ENCODE measurements at places on chromosomes 13 and 19.

DNA sequence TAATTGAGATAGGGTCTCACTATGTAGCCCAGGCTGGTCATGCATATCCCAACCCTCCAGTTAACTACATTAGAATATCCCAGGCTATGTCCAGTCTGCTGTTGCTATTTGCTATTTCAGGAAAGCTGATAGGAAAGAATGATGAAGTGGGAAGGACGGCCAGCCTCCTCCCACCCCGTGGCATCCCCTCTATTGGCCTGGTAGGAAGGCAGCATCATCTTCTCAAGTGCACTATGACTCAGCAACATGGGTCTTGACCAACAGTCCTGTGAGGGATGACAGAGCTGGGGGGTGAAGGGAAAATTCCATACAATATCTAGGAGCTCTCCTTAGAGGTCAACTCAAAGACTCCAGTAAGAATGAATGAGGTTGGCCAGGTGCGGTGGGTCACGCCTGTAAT is 48.0 kb upstream of the ABCC4 start:
- no peak for DNase-seq

- no peak for DNase-seq
Measured at GRCh38 chr13:44449999-44450821, 76.6 kb downstream of the SERP2 start.

- peak; percentile 60 for DNase-seq
Measured at GRCh38 chr19:752652-753517, 2.0 kb downstream of the MISP start.

DNA sequence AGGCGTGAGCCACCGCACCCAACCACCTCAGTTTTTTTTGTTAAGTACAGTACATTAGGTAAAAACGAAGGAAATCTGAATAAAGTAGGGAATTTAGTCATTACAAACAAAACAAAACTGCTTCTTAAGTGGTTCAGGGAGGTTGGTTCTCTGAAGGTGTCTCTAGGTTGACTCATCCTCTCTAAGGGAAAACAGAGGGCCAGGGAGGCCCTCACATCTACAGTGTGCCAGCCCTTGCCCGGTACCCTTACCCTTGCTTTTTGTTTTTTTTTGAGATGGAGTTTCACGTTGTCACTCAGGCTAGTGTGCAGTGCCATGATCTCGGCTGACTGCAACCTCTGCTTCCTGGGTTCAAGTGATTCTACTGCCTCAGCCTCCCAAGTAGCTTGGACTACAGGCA is 17.2 kb upstream of the JUND start:
- no peak for DNase-seq

- no peak for DNase-seq
Measured at GRCh38 chr13:40345149-40345514, 321.3 kb downstream of the FOXO1 start.

DNA sequence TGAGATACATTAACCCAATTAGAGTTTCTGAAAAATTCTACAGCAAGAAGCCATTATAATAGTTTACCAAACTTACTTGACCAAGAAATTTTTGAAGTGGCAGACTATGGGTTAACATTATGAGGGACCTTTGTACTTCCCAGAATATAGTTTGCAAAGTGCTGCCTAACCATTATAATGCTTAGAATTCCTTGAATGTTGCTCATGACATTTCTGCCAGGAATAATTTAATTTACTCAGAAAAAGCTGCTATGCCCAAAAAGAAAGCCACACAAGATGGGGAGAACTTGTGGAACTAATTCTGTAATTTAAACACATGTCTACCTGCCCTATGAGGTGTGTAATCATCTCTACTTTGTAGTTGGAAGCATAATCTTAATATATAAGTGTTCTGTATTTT is 58.1 kb upstream of the MYCBP2 start:
- DNase-seq = no peak

GRCh38 chr13:46866150-46866549 is 30.7 kb downstream of the HTR2A start:
- DNase-seq = peak; percentile 8

DNA sequence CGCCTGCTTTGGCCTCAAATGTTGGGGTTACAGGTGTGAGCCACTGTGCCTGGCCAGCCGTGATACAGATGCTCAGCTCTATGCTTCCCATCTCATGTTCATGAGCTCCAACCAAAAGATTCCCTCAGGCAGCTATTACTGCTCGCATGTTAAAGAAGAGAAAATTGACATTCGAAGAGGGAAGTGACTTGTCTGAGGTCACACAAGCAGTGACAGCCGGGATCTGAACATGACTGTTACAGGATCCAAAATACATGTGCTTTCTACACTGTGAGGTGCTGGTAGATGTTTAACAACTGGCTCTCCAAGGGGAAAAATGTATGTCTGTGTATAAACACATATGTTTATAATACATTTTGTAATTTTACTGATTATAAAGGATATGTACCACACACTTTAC is 11.3 kb downstream of the FPR1 start:
- DNase-seq = no peak

GRCh38 chr19:47113850-47114651 is 475 bp upstream of the ZC3H4 start:
- DNase-seq = no peak

- DNase-seq = peak; percentile 66
Measured at GRCh38 chr19:16382775-16383543, 58.3 kb downstream of the KLF2 start.

DNA sequence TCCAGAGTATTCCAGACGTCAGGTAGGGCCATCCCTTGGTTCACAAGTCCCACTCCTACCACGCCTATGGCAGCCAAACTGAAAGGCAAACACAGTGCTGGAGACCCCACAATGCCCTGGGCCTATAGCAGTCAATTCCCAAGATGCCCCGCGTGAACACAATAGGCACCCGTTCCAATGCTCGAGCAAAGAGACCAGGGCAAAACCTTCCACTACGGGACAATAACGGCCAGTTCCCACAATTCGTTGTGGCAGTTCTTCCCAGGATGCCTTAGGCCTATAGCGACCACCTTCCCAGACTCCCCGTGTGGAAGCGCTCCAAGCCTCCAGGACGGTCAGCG is 538 bp downstream of the ZNF428 start:
- no peak for DNase-seq
